ENCODE measurements at places on chromosomes 11 and 22.
A peak's percentile ranks its signal among the peaks of the same experiment; 100 is the strongest.

DNA sequence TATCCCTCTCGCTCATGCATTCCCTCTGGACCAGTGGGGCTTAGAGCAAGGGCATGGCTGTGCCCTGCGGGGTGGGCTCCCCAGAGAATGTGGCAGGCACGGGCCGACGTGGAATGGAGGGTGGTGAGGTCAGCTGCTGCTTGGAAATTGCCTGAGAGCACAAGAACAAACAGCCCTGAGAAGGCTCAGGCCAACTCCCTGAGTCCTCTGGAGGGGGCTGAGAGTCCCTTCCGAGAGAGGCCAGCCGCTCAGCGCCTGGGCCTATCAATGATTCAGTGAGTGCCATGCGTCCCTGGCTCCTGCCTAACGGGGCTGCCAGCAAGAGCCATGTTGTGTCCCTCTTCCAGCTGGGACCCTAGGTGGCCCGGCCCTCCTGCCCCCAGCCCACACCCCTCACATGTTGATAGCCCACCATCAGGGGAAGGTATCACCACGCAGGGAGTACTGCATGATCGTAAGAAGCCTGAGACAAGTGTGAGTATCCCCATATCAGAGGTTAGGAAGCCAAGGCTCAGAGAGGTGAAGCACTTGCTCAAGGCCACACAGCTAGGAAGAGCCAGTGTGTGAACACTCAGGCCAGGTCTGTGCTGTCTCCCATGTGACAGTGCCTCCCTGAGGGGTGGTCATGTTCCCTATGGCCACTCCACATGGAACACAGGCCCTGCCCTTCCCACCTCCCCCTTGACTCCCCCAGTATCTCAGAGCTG lies 55.8 kb downstream of the NECTIN1 start:
- DNase-seq = no peak

DNA sequence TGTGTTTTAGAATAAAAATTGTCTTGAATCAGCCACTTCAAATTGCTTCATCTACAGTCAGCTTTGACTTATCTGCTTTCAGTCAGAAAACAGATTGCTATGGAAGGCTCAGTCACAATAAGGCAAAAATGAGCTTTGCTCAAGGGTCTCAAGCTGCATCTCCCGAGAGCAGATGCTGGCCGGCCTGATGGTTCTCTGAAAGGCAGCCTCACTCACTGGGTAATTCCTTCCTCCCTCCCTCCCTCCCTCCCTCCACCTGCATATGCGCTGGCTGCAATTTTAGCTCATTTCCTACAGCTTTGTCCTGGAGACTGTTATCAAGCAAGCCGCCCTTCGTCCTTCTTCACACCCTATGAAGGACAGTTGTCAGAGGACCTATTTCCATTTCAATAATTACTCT lies 1.6 kb upstream of the IZUMO1R start:
- no peak for DNase-seq

- DNase-seq = no peak
Observed at GRCh38 chr11:126210871-126211235, 597 bp downstream of the RPUSD4 start.

GRCh38 chr11:71937826-71938225 lies 9.0 kb downstream of the RNF121 start:
- no peak for DNase-seq

- DNase-seq = no peak
Observed at GRCh38 chr11:34480314-34480713, 33.3 kb downstream of the ELF5 start.

- DNase-seq = no peak
Observed at GRCh38 chr22:33520904-33521780, 399.1 kb downstream of the LARGE1 start.

- DNase-seq = no peak
Observed at GRCh38 chr11:5596607-5597201, at the start of gene TRIM6. TRIM6 (plus strand) TSS chr11:5596637; CDS start chr11:5596898, 261 bp downstream.

DNA sequence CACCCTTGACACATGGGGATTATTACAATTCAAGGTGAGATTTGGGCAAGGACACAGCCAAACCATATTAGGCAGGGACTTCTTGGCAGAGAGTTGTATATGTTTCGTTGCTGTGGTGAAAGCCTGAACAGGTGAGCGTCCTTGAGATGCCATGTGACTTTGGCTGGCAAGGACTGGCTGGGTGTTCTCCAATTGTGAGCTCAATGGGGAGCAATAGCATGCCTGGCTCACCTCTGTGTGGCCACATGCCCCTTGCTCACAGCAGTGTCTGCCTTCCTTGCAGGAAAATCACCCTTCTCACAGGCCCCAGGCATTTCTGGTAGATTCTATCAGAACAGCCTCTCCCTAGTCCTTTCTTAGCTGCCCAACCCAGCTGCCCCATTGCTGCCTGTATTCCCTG lies 105.5 kb downstream of the PARVA start:
- no peak for DNase-seq

- no peak for DNase-seq
Observed at GRCh38 chr11:45698777-45699497, 33.5 kb upstream of the CHST1 start.

GRCh38 chr11:57083641-57084385 lies 95.1 kb downstream of the OR5AK2 start:
- DNase-seq = no peak

DNA sequence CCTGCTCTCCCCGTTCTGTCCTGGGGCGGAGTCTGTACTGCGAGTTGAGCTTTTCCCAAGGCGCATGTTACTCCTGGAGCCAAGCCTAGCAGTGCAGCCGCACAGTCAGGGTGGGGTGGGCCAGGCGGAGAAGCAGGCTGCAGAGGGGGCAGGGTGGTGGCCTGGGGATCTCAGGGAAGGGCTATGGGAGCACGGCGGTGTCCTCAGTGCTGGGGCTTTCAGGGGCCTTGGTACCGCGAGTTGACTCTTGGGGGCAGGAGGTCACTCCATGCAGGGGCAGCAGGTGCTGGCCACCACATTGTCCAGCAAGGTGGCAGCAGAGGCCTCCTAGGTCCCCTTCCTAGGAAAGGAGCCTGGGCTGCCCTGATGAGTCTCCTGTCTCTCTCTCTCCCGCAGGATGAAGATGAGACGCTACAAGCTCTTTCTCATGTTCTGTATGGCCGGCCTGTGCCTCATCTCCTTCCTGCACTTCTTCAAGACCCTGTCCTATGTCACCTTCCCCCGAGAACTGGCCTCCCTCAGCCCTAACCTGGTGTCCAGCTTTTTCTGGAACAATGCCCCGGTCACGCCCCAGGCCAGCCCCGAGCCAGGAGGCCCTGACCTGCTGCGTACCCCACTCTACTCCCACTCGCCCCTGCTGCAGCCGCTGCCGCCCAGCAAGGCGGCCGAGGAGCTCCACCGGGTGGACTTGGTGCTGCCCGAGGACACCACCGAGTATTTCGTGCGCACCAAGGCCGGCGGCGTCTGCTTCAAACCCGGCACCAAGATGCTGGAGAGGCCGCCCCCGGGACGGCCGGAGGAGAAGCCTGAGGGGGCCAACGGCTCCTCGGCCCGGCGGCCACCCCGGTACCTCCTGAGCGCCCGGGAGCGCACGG lies 14.9 kb upstream of the MIEF1 start:
- DNase-seq = no peak

- DNase-seq = no peak
Observed at GRCh38 chr11:132301465-132301864, 931.0 kb downstream of the NTM start.

DNA sequence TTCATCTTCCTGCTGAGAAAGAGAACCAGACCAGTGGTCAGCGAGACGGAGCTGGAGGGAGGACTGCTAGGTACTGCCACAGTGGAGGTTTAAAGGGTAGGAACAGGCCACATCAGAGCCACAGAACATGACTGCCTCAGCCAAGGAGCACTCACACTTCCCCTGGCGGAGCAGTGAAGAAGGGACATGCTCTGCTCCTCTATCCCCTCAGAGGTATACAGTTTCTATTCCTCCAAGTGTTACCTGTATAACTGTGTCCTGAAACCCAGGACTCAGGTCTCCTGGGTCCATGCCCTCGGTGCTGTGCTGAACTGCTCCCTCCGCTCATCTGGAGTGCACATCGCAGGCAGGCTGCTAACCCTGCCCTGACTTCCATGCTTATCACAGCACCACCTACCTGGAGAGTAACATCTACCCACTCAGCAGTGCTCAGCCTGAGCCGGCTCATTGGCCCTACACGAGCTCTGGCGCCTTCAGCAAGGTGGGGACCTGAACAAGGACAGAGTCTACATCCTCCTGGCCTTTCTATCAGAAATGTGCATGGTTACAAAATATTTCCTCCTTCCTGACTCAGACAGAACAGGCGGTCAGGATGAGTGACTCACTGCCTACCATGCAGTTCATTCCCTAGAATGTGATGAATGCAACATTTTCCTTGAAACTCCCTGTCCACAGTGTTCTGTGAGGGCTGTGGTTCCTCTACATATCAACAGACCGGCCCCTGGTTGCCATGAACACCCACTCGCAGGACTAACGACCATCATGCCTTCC lies 52.9 kb downstream of the C11orf58 start:
- DNase-seq = no peak

- DNase-seq = no peak
Observed at GRCh38 chr11:79285756-79286155, 155.1 kb downstream of the TENM4 start.

GRCh38 chr22:19900707-19901436 lies 40.7 kb upstream of the COMT start:
- no peak for DNase-seq

DNA sequence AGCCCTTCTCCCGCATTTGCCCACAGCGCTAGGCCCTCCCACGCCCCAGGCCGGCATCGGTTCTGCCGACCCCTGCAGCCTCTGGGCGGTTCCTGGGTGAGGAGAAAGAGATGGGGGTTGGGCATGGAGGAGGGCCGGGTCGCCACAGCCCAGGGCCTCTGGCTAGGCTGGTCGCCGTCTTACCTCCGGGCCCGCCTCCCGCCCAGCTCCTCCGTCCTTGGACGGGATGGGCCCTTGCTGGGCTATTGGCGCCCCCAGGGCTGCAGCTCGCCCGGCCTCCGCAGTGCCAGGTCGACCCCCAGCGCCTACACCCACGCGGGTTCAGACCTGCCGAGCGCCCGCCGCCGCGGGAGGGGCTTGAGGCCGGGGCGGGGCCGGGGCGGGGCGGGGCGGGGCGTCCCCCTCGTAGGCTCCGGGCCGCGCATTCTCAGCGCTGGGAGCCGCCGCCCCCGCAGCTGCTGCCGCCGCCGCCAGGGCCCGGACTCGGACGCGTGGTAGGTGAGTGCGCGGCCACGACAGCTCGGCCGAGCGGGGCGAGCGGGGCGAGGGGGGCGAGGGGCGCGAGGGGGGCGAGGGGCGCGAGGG lies at the start of gene CD151:
CD151 (plus strand) TSS at position 424 of the 585 bp plus-strand sequence. CDS start 3,118 bp downstream, outside the sequence.
- peak; percentile 60 for DNase-seq

- no peak for DNase-seq
Observed at GRCh38 chr11:76649011-76649410, 21.5 kb downstream of the LRRC32 start.

GRCh38 chr11:134592391-134592990 lies 180.4 kb upstream of the B3GAT1 start:
- peak; percentile 53 for DNase-seq

GRCh38 chr11:70710192-70710591 lies 311.9 kb downstream of the CTTN start:
- no peak for DNase-seq

DNA sequence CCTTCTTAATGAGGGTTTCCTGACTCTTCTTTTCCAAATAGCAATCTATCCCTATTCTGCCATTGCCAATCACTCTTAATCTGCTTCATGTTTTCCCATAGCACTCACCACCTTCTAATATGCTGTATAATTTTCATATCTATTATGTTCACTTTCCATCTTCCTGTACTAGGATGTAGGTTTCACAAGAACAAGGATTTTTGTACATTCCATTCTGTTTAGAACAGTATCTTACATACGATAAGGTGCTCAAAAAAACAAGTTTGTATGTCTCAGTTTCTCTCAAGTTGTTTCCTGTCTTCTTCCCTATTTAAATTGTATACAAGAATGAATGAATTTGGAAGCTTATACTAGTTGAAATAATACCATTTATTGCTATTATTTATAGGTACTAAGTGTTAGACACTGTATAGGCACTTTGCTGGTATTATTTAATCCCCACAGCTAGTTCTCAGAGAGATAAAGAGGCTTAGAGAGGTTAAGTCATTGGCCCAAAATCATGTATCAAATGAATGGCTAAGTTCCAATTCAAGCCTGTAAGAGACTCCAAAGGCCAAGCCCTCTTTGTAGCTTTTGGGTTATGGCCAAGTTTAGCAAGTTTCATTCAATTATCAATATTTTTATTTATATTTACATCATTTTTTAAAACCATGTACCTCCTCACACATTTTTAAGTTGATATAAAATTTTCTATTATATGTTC lies 134.7 kb downstream of the PAX6 start:
- DNase-seq = no peak

DNA sequence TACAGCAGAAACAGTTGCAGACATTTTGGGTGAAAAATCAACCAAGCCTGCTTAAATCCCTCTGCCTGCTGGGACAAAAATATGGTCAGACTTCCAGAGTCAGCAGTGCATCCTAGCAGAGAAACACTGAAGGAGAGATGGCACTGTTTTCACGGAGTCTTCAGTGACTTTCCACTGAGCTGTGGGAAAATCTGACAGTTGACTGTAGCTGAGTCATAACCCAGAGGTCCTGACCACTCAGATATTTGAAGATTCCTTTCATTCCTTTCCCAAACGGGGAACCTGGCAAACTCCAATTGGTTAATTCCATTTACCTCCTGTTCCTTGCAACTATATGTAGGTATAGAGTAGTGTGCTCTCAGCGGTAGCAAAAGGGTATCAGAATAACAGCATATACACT lies 20.9 kb upstream of the UPB1 start:
- no peak for DNase-seq

DNA sequence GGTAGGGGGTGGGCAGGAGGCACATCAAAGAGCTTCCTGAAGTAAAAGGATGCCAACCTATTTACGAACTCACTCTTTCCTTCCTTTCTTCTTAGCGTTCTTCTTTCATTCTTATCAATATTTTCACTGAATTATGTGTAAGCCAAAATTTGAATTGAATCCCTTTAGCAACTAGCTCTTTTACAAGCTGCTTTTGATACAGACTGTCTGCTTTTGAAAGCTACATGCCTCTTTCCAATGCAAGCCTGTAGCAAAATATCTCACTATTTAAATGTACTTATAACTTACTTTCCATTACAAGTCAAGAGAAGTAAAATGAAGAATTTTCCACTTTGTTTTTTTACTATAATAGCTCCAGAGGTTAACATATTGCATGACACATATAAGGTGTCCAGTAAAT lies 186.6 kb downstream of the NXPE2 start:
- no peak for DNase-seq
